ENCODE measurements at places on chromosomes 7 and 10.

DNA sequence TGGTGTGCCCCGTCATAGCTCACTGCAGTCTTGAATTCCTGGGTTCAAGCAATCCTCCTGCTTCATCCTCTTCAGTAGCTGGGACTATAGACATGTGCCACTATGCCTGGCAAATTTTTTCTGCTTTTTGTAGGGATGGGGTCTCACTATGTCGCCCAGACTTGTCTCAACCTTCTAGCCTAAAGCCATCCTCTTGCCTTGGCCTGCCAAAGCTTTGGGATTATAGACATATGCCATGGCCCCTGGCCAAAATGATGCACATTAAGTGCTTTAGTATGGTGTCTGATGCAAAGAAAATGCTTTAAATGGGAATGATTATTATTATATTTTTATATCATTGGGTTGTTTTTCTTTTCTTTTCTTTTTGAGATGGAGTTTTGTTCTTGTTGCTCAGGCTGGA is 33.2 kb upstream of the VCL start:
- DNase-seq = no peak

GRCh38 chr7:1845536-1846311 is 175.6 kb downstream of the ELFN1 start:
- no peak for DNase-seq

- DNase-seq = no peak
These were observed 933.7 kb downstream of the DNAJB9 start for GRCh38 chr7:109503421-109503820.

GRCh38 chr10:66927971-66928770 is 2.3 kb downstream of the LRRTM3 start:
- DNase-seq = peak; percentile 2
